Renal cortical epithelial cell (primary cell): ENCODE measurements at places on chromosomes 13 and 19. TPM values are rescaled to one million over a fixed set of nuclear protein-coding genes. Genes with fewer than 3 reads are reported as not detected.
A peak's percentile ranks its signal among the peaks of the same experiment; 100 is the strongest.

Gene LRRC25
- not detected in 2 replicates for total RNA-seq

Gene PNMA8A
- total RNA-seq, result 1.2 and 15.4 TPM in 2 replicates

Gene HIF3A
- total RNA-seq, result 1.1 TPM in 1 of 2 replicates, not detected in the other

Gene USPL1
- 15.6 and 26.7 TPM in 2 replicates for total RNA-seq

Gene ZNF529
- total RNA-seq, result 8.2 and 16.7 TPM in 2 replicates

Gene MCEMP1
- total RNA-seq, result not detected in 2 replicates

Gene DDX39A
- total RNA-seq, result 32.6 and 66.0 TPM in 2 replicates

Gene ZNF154
- 1.7 and 4.2 TPM in 2 replicates for total RNA-seq

Gene SULT2B1
- not detected in 2 replicates for total RNA-seq

DNA sequence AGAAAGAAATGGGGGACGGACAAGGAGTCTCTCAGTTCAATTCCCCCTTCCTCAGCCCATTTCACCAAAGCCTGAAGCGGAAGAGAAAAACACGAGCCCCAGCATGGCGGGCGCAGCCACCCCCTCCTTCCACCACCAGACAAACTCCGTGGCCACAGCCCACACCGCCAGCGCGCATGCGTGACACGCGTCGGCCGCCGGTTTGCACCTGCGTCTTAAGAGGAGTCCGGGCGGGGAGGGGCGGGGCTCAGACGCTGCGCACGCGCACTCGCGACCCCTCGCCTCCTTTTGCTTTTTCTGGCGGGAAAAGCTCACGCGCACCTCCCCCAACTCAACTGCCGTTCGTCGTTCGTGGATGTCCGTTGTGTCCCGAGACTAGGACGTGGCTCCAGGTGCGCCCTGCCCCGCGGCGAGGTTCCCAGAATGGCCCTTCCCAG is at the start of gene KASH5:
Gene KASH5, plus strand, starts transcription at position 314 of the 437 bp plus-strand sequence. CDS start 2,635 bp downstream, outside the sequence.
- peak; percentile 54 for DNase-seq

DNA sequence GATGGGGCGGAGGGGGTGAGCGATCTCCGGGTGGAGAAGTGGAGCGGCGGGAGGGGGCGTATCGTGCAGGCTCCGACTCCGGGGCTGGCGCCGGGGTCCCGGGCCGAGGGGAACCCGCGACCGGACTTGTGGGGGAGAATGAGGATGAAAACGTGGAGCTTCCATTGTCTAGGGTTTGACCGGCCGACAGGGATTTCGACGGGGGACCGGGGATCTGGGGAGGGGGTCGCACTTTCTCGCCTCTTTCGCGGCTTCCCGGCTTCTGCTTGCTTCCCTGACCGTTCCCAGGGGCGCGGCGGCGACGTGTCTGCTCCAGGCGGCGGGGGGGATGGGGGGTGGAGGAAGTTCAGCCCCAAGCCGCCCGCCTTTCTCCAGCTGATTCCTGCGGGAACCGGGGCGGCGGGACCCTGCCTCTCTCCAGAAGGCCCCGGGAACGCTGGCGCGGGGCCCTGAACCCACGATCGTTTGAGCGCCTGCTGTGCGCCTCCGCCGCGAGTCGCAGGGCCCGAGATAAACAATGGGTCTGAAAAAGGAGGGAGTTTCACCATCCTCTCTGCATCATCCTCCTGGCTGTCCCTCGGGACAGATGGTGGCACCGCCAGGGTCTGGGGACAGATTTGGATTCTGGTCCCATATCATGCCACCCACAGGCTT is 790 bp downstream of the TPM4 start:
- DNase-seq, result no peak

- DNase-seq, result peak; percentile 63
Observed at GRCh38 chr13:97946951-97947588, 6.4 kb upstream of the IPO5 start.

- DNase-seq, result no peak
Observed at GRCh38 chr19:14840206-14840605, 5.2 kb upstream of the OR7A5 start.

DNA sequence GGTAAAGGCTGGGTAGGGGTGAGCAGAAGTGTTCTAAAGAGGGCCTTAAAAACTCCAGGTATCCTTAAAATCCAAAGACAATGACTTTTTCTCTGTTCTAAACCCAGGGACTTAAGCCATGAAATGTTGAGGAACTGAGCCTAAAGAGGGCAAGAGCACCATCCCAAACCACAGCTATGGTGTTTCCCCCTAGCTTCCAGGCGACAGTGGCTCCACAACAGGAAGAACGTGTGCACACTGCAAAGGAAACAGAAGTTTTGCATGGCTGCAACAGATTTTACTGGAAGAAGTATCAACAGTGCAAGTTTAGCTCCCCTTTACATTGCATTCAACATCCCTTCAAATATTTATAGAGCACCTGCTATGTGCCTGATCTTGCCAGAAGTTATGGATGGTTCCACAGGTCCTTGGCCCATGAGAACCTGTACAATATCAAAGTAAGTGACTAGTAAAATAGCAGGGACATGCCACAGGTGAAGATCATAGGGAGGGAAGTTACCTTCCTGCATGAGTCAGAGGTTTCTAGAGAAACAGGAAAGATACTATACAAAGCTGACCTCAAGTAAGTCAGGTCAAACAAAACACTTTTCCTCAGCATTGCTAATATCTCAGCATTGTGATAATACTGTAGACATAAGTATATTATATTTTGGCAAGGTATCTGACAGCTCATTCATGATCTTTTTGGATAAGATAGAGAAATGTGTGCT is 8.4 kb upstream of the KCTD12 start:
- DNase-seq, result no peak

- no peak for DNase-seq
Observed at GRCh38 chr19:35613574-35613973, 1.0 kb downstream of the HAUS5 start.

DNA sequence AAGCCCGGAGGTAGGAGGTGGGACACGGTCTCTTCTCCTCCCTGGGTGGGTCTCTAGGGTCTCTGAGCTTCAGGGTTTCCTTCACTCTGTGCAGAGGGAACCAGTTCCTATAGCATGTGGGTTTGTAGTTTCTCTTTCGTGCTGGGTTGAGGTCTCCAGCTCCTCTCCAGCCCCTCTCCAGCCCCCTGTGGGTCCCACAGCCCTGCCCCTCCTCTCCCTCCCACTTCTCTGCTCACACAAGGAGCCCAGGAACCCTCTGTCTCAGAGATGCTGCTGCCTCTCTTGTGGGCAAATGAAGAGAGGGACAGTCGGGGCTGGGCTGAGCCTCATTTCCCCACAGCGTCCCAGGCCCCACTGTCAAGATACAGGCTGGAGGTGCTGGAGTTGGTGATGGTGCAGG is 1.4 kb downstream of the SIGLEC7 start:
- DNase-seq, result no peak

GRCh38 chr19:51020988-51021651 is 1.6 kb upstream of the KLK10 start:
- peak; percentile 51 for DNase-seq

- no peak for DNase-seq
Observed at GRCh38 chr19:54400913-54401312, 14.4 kb upstream of the TTYH1 start.

DNA sequence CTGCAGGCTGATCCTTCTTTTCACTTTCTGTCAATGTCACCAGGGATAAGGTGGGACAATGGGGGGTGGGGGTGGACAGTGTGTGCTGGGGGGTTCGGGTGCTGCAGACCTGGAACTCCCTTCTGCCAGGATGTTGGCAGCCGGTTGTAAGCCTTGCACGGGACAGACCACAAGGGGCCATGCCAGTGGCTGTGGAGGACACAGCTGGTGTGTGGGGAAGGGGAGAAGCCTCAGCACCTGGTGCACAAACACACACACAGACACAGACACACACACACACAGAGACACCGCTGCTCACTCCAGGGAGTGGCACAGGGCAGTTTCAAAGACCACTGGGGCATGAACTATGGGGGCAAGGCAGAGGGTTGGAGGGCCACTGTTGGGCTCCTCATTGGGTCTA is 3.6 kb downstream of the F2RL3 start:
- no peak for DNase-seq

DNA sequence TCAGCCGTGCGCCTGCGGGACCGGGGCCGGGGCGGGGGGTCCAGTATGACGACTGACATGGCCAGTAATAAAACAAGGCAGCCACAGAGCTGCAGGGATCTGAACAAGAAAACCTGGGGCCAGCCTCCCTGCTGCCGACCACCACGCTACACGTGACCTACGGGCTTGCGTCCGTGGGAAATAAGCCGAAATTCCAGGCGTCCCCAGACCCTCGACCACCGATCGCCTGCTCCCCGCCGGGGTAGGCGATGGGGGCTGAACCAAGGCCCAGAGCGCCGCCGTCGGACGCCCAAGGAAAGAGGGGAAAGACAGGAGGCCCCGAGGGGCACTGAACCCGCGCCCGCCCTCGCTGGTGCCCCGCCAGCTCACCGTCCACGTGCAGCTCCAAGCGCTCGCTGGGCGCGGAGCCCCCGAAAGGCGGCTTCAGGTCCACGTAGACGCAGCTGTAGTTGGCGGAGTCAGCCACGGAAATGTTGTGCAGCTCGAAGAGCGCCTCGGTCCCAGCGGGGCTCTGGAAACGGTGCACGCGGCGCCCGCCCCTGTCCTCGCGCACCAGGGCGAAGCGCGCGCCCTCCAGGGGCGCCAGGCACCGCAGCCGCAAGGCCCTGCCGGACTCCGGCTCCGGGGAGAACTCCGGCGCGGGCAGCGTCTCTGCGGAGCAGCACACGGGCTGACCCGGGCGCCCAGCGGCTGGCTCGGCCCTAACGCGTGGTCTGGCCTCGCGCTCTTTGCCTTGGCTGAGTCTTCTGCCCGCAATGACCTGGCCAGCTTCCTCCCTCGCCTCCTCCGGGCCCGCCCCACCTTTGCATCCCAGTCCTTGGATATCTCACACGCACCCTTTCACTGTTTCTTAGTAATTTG is 3.1 kb downstream of the A1BG start:
- no peak for DNase-seq

DNA sequence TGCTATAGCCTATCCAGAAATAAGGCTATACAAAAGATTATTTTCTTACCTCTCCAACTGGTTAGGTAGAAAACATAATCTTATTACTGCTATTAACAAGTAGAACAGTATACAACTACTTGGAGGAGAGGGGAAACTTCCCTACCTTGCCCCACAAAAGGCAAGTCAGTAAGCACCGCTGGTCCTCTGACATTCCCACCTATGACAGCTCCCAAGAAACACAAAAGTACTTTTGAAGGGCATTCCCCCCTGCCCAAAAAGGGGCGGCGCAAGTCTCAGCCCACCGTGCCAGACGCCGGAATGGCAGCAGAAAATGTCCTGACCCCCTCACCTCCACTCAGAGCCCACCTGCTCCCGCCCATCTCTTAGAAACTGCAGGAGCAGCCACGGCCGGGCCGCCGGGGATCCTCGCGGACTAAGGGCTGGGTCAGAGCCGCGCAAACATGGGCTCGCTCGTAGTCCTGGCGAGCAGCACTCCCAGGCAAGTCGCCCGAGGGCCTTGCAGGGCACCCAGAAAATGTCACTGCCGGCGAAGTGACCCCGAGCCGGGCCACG is 437 bp downstream of the SUCLA2 start:
- DNase-seq, result no peak

GRCh38 chr13:105906746-105907145 is 628.7 kb downstream of the EFNB2 start:
- DNase-seq, result no peak

DNA sequence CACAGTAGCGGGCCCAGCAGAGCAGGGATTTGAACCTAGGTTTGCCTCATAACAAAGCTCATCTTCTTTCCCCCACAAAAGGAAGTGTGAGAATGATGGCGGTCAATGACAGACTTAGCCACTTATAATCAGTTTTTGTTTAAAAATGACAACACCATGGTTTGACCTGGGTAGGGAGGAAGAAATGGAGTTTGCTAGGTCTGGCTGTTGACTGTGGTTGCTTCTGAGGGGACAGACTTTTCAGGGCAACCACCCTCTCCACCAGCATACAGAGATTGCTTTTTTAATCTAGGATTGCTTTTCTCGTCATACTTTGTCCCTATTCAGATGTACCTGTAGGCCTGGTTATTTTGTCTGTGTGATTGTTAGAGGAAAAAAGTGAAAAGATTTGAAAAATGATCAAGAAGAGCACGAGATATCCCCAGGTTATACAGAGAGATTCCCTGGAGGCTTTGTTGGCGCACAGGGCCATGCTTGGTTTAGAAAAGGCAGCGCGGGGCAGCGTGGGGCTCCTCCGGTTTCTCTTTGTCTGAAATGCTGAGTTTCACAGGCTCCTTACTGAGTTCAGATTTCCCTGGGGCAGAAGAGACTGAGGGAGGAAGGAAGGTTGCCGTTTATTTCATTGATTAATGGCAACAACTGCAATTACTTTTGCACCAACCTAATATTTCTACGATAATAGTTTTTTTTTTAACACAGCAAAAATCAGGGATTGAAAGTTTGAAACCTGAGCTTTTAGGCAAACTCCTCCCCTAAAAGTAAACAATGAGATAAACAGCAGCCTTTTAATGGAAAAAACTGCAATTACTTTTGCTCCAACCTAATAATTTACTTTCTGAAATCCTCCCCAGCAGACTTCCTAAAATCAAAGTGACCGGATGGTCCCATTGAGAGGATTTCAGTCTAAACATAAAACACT is 97.0 kb upstream of the RNF113B start:
- DNase-seq, result no peak

GRCh38 chr13:39159393-39159792 is 121.1 kb downstream of the NHLRC3 start:
- peak; percentile 49 for DNase-seq

DNA sequence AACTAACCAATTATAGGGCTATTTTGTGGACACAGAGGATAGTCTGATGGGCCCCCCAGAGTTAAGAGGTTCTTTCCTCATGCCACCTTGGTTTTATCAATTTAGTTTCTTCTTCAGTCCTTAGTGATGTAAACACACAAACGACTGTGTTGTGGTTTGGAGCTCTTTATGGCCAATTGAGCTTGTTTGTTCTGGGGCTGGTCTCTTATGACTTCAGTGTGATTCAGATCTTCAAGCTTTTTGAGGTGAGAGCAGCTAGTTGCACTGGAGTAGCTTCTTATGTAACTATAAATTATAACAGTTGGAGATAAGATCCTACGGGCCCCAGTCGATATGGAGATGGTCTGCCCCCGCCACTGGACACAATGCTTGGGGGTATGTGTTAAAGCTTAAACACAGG is 22.0 kb upstream of the GJB6 start:
- DNase-seq, result peak; percentile 63

- peak; percentile 2 for DNase-seq
Observed at GRCh38 chr13:60837806-60838205, 440.8 kb downstream of the TDRD3 start.

GRCh38 chr13:103178986-103179943 is 113.0 kb upstream of the SLC10A2 start:
- no peak for DNase-seq

DNA sequence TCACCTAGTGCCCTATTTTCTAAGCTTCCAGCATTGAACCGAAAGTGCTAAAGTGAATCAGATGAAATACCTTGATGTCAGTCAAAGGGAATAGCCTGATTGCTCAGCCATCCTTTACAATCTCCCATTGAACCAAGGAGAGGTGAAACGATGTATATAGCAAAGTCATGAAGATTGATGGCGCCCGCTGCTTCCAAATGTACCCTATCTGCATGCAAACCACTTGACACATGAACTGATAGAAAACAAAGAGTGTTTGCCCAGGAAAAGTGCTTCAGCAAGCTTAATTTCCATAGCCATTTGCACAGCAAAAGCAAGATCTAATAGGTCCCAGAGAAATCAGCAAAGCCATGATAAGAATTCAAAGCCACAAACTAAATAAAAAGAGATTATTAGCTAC is 624.9 kb upstream of the PCDH9 start:
- DNase-seq, result no peak
